ENCODE measurements at places on chromosomes 2 and 18.

DNA sequence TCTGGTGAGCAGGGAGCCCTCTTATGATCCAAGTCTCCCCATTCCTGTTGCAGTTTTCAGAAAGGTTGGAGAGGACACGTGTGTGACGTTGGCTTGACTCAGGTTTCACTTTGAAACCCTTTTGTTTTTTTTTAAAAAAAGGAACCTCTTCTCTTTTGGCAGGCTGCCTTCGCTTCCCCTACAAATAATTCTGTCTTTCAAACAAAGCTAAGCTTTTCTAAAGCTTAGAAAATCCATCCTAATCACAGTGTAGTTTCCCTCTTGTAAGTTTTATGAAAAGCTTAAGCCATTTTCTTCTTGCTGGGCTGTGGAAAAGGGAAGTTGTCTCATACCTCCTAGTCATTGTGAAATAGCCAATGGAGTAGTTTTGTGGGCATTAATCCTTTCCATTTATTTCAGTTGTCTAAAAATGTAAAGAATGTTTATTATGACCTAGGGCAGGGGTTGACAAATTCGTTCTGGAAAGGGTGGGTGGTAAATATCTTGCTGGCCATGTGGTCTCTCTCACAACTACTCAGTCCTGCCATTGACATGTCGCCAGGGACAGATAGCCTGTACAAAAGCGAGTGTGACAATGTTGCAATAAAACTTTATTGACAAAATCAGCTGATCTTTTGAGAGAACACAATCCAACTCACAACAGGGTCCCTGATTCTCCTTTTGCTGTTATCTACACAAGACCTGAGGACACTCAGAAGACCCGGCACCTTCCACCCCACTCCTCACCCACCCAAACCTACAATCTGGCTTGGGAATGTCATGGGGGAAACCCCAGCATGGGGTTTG is 878.8 kb downstream of the RNF144A start:
- H3K36me3 ChIP-seq, result peaks cover 6% of the 10 kb centered on the region
- H3K27me3 ChIP-seq, result no peaks in the 10 kb centered on the region
- H3K4me3 ChIP-seq, result peak overlapping the region; percentile 44
- H3K4me1 ChIP-seq, result peaks cover 9% of the 10 kb centered on the region

- peaks cover 10% of the 10 kb centered on the region for H3K27me3 ChIP-seq
- no peak overlapping the region for H3K27ac ChIP-seq
- H3K36me3 ChIP-seq, result no peaks in the 10 kb centered on the region
Observed at GRCh38 chr18:22102953-22103646, 66.3 kb upstream of the GATA6 start.

- H3K27ac ChIP-seq, result peak overlapping the region; percentile 53
- no peak overlapping the region for H3K4me3 ChIP-seq
- no peaks in the 10 kb centered on the region for H3K27me3 ChIP-seq
Observed at GRCh38 chr2:61368687-61369665, 101.9 kb downstream of the USP34 start.

DNA sequence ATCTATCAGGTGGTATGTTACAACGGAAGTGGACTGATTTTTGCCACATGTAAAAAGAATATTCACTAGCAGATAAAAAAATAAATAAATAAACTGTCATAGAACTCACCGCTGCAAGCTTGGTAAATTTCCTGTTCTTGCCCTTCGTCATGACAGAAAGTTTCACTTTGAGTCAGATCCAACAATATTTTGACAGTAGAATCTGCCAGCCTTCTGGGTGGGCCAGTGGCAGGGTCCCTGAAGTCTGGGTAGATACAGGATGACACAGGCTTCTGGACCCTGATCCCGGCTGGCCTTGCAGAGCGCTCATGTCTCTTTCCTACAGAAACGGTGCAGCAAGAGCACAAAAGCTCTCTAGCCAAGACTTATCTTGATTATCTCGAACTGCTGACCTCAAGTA is 97.8 kb upstream of the PMAIP1 start:
- no peaks in the 10 kb centered on the region for H3K4me1 ChIP-seq
- no peak for DNase-seq
- H3K36me3 ChIP-seq, result no peaks in the 10 kb centered on the region

DNA sequence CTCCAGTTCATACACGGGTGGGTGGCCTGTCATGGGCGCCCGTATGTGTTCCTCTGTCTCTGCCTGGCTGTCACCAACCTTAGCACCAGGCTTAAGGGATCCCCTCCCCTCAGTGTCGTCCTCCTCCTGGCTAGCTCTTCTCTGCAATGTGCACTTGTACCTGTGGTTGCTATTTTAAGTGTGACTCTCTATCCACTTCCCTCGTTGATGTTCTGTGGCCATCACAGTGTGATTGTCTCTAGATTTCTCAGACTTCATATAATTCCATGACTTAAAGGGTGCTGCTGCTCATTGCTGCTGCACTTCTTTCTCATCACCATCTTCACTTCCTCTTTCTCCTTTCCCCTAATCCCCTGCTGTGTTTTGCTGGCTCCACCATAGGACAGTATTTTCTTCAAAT is 143.4 kb downstream of the EML6 start:
- peaks cover 9% of the 10 kb centered on the region for H3K4me1 ChIP-seq
- DNase-seq, result no peak
- no peak overlapping the region for H3K4me3 ChIP-seq
- H3K27ac ChIP-seq, result no peak overlapping the region
- peaks cover 5% of the 10 kb centered on the region for H3K36me3 ChIP-seq

GRCh38 chr2:198259496-198259895 is 455.1 kb downstream of the PLCL1 start:
- H3K36me3 ChIP-seq, result no peaks in the 10 kb centered on the region
- no peak for DNase-seq
- peaks cover 7% of the 10 kb centered on the region for H3K27me3 ChIP-seq
- H3K27ac ChIP-seq, result no peak overlapping the region

- no peaks in the 10 kb centered on the region for H3K36me3 ChIP-seq
- no peak for DNase-seq
- no peak overlapping the region for H3K4me3 ChIP-seq
Observed at GRCh38 chr2:31378791-31379501, 35.6 kb downstream of the XDH start.

GRCh38 chr18:24187049-24187448 is 48.2 kb downstream of the CABYR start:
- DNase-seq, result no peak
- peaks cover 3% of the 10 kb centered on the region for H3K27me3 ChIP-seq
- H3K4me3 ChIP-seq, result no peak overlapping the region

- H3K4me1 ChIP-seq, result no peaks in the 10 kb centered on the region
- no peaks in the 10 kb centered on the region for H3K36me3 ChIP-seq
- peaks cover 10% of the 10 kb centered on the region for H3K27me3 ChIP-seq
- H3K27ac ChIP-seq, result no peak overlapping the region
- DNase-seq, result no peak
Observed at GRCh38 chr2:236642584-236643291, 73.1 kb downstream of the ACKR3 start.

GRCh38 chr18:78681934-78682333 is 297.7 kb upstream of the SALL3 start:
- H3K27me3 ChIP-seq, result peaks cover 2% of the 10 kb centered on the region
- DNase-seq, result no peak
- no peak overlapping the region for H3K4me3 ChIP-seq
- H3K4me1 ChIP-seq, result peaks cover 10% of the 10 kb centered on the region
- H3K27ac ChIP-seq, result no peak overlapping the region

DNA sequence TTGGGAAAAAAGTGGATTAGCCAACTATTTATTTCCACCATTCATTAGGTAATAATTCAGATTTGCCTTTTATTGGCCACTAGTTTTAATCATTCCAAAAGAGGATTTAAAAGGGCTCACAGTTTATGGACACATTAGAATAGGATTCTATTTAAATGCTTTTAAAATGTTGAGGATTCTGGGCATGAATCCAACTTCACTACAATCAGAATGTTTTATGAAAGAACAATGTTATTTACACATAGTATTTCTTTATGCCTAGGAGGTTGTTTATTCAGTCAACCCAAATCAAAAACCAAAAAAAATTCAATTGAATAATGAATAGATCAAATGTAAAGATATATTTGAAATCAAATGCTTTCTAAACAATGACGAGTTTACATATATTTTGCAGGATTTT is 232.2 kb downstream of the GULP1 start:
- no peak overlapping the region for H3K4me3 ChIP-seq
- H3K27me3 ChIP-seq, result no peaks in the 10 kb centered on the region
- no peaks in the 10 kb centered on the region for H3K36me3 ChIP-seq
- DNase-seq, result no peak

GRCh38 chr2:16189836-16190160 is 249.4 kb downstream of the MYCN start:
- no peak overlapping the region for H3K4me3 ChIP-seq
- no peak overlapping the region for H3K27ac ChIP-seq
- no peaks in the 10 kb centered on the region for H3K36me3 ChIP-seq
- no peaks in the 10 kb centered on the region for H3K27me3 ChIP-seq
- no peaks in the 10 kb centered on the region for H3K4me1 ChIP-seq

- peaks cover 16% of the 10 kb centered on the region for H3K27me3 ChIP-seq
- H3K4me1 ChIP-seq, result no peaks in the 10 kb centered on the region
- no peaks in the 10 kb centered on the region for H3K36me3 ChIP-seq
- no peak overlapping the region for H3K4me3 ChIP-seq
- no peak overlapping the region for H3K27ac ChIP-seq
Observed at GRCh38 chr2:239461291-239462190, 60.7 kb upstream of the HDAC4 start.

- H3K27ac ChIP-seq, result no peak overlapping the region
- peaks cover 1% of the 10 kb centered on the region for H3K4me1 ChIP-seq
- H3K27me3 ChIP-seq, result peaks cover 29% of the 10 kb centered on the region
- H3K4me3 ChIP-seq, result no peak overlapping the region
Observed at GRCh38 chr2:219486380-219486959, 12.2 kb upstream of the GMPPA start.

GRCh38 chr2:30235008-30235655 is 3.8 kb downstream of the LBH start:
- H3K4me3 ChIP-seq, result peak overlapping the region; percentile 99
- H3K36me3 ChIP-seq, result peaks cover 46% of the 10 kb centered on the region
- H3K4me1 ChIP-seq, result peaks cover 72% of the 10 kb centered on the region
- peak overlapping the region; percentile 98 for H3K27ac ChIP-seq
- peak; percentile 49 for DNase-seq

- H3K36me3 ChIP-seq, result peaks cover 10% of the 10 kb centered on the region
- peak overlapping the region; percentile 50 for H3K4me3 ChIP-seq
- H3K27ac ChIP-seq, result no peak overlapping the region
- no peak for DNase-seq
- H3K4me1 ChIP-seq, result peaks cover 18% of the 10 kb centered on the region
Observed at GRCh38 chr2:224444021-224444420, 42.1 kb upstream of the FAM124B start.

- H3K4me1 ChIP-seq, result peaks cover 5% of the 10 kb centered on the region
- no peak for DNase-seq
- H3K27ac ChIP-seq, result no peak overlapping the region
- peaks cover 5% of the 10 kb centered on the region for H3K36me3 ChIP-seq
Observed at GRCh38 chr2:60936757-60937156, 55.4 kb downstream of the REL start.

- H3K4me3 ChIP-seq, result no peak overlapping the region
- peaks cover 2% of the 10 kb centered on the region for H3K27me3 ChIP-seq
- H3K27ac ChIP-seq, result no peak overlapping the region
- H3K36me3 ChIP-seq, result no peaks in the 10 kb centered on the region
Observed at GRCh38 chr2:86592547-86593230, 29.4 kb upstream of the CHMP3 start.

- no peak overlapping the region for H3K27ac ChIP-seq
- peaks cover 18% of the 10 kb centered on the region for H3K4me1 ChIP-seq
- H3K27me3 ChIP-seq, result no peaks in the 10 kb centered on the region
- H3K4me3 ChIP-seq, result no peak overlapping the region
- DNase-seq, result no peak
Observed at GRCh38 chr2:63553049-63553448, 35.2 kb downstream of the WDPCP start.

GRCh38 chr2:19712850-19713249 is 188.9 kb downstream of the TTC32 start:
- H3K27ac ChIP-seq, result no peak overlapping the region
- no peaks in the 10 kb centered on the region for H3K27me3 ChIP-seq
- no peak for DNase-seq
- no peaks in the 10 kb centered on the region for H3K36me3 ChIP-seq

DNA sequence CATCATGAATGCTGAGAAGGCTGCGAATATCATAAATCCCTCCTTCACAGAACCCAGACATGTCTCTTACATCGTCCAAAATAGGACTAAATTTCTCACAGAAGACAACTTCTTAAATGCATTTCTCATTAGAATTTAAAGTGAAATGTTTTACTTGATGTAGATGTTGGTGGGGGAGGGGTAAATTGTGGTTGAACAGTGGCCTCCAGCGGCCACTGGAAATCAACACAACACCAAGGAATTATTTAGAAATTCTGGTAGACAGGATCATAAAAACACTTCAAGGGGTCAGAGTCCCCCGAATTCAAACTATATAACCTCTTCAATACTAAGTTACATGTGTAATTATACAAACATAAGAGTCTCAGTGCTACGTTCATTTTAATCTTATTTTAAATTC is 135.9 kb downstream of the ABCA12 start:
- no peaks in the 10 kb centered on the region for H3K36me3 ChIP-seq
- H3K4me3 ChIP-seq, result no peak overlapping the region
- no peak for DNase-seq
- H3K27me3 ChIP-seq, result peaks cover 20% of the 10 kb centered on the region

DNA sequence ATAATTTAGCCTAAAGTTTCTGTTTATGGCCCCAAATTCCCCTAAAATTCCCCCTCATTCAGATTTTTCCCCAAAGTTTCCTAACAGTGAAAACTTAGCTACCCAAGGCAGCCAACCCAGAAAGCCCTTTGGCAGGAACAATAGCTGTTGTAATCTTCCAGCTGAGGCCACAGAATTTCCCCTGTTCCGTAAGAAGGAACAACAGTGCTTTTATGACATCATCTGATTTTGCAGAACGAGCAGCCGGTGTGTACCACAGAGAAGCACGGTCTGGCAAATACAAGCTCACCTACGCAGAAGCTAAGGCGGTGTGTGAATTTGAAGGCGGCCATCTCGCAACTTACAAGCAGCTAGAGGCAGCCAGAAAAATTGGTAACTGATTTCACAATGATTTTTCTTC is 6.3 kb downstream of the TNFAIP6 start:
- no peaks in the 10 kb centered on the region for H3K27me3 ChIP-seq
- H3K4me1 ChIP-seq, result no peaks in the 10 kb centered on the region
- H3K27ac ChIP-seq, result no peak overlapping the region
- DNase-seq, result no peak
- H3K36me3 ChIP-seq, result no peaks in the 10 kb centered on the region
- no peak overlapping the region for H3K4me3 ChIP-seq

- H3K4me1 ChIP-seq, result no peaks in the 10 kb centered on the region
- H3K36me3 ChIP-seq, result no peaks in the 10 kb centered on the region
- peaks cover 7% of the 10 kb centered on the region for H3K27me3 ChIP-seq
Observed at GRCh38 chr2:162457490-162457889, 113.6 kb downstream of the GCA start.

DNA sequence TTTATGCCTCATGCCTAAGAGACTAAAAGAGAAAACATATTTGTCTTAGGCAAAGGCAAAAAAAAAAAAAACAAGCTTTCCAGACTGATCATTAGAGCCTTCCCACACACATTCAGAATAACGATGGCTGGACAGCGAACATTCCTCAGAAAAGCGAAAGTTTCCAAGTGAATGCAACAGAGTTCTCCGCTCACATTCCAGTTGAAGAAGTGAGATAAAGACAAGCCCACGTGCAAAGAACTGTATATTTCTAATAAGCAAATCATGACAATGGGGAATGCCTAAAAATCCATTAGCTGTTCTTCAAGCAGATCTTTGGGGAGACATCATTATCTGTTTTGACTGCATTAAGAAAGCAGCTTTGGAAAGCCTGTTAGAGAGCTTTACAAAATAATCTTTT is 347.9 kb downstream of the METTL4 start:
- no peaks in the 10 kb centered on the region for H3K4me1 ChIP-seq
- no peaks in the 10 kb centered on the region for H3K36me3 ChIP-seq
- no peak for DNase-seq
- H3K4me3 ChIP-seq, result no peak overlapping the region

All from naive thymus-derived CD8-positive, alpha-beta T cell (primary cell).